ENCODE measurements at places on chromosomes 16 and 17. TPM values are rescaled to one million over a fixed set of nuclear protein-coding genes. Genes with fewer than 3 reads are reported as not detected.

DNA sequence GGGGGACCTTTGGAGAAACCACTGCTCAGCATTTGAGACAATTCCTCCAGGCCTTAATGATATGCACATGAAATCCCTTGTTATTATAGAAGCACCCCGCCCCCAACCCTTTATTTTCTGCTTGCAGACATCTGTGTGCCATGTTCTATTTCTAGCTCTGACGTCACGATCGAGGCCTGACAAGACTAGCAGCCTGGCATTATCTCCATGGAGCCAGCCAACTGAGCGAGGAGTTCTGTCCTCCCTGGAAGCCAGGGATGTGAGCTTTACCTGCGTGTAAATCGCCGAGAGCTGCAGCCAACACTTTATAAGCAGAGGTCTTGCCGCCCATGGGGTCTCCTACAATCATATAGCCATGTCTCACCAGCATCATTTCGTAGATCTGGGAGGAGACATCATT is 116.9 kb downstream of the DNAH3 start:
- no peak for DNase-seq

DNA sequence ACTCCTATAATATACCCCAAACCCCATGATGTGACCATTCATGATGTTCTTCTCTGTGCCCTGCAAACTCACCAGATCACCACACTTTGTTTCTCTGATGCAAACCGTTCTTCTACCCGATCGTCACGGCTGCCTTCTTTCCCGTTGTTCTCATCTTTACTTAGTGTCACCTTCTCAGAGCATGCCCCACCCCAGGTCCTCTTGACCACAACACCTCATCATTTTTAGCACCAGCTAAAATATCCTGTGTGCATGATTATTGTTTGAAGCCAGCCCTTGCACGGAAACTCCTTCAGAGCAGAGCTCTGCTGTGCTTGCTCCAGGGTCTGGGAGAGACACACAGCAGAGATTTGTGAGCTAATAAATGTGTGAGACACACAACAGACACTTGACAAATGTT is 38.9 kb upstream of the CREBBP start:
- DNase-seq = no peak

- DNase-seq = peak; percentile 68
Measured at GRCh38 chr16:2500918-2501750, 12.6 kb upstream of the ATP6V0C start.

DNA sequence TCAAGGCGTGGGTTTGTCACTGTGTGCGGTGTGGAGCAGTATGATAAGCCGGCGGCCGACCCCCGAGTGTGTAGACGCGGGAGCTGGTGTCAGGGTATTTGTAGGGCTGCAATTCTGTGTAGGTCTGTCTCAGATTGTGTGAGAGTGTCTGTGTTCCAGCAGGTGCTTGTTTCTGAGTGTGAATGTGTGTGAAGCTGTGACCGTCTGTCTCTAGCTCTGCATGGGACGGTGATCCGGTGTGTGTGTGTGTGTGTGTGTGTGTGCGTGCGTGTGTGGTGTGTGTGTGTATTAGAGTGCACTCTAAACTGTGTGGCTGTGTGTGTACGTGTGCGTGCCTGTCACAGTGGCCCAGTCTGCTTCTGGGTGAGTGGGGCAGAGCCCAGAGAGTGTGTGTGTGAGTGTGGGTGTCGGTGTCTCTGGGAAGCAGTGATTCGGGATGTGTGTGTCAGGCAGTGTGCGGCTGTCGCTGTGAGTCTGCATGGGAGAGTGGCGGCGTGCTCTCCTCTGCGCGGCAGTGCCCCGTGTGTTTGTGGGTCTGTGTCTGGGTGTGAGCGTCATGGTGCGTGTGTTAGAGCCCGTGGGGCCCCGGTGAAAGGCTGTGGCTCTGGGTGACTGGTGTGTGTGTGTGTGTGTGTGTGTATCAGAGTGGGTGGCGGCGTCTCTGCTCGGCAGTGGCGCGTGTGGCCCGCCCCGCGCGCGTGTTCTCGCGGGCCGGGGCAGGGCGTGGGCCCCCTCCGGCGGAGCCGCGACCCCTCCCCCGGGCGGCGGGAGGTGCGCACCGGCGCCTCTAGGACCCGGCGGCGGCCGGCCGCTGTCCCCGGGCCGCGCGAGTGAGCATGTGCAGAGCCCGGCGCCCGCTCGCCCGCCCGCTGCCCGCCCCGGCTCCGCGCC is at the start of gene WSCD1:
WSCD1 (plus strand) TSS at position 841 of the 891 bp plus-strand sequence. CDS start 10,280 bp downstream, outside the sequence.
- no peak for DNase-seq

DNA sequence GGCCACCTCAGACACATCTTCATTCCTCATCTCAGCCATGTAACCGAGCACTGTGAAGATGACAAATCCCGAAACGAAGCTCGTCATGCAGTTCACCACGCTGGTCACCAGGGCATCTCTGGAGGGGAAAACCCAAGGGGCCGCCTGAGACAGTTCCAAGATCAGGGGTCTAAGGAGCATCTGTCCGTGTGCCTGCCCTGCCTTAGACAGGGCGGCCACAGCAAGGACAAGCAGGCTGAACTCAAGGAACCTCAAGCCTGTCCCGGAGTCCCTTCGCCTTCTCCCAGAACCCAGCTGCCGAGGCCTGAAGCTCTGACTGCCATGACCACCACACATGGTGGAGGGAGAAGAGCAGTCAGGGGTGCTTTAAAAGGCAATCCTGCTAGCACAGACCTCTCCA is 22.7 kb downstream of the SLC6A4 start:
- DNase-seq = no peak

- DNase-seq = no peak
Measured at GRCh38 chr17:81378941-81379511, 16.2 kb upstream of the BAHCC1 start.

Gene BCAR1
- 9.9 TPM for total RNA-seq
